ENCODE measurements at places on chromosomes 7 and 10.

DNA sequence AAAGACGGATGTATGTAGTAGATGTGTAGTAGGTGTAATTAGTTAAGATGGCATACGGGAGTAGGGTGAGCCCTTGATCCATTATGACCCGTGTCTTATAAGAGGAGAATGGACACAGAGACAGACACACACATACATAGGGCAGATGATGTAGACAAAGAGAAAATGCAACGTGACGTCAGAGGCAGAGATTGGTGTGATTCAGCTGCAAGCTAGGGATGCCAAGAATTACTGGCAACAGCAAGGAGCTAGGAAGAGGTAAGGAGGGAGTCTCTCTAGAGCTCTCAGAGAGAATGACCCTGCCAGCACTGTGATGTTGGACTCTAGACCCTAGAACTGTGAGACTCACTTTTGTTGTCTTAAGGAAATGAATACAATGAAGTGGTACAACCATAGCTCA lies 247.0 kb upstream of the HABP2 start:
- no peak for DNase-seq

DNA sequence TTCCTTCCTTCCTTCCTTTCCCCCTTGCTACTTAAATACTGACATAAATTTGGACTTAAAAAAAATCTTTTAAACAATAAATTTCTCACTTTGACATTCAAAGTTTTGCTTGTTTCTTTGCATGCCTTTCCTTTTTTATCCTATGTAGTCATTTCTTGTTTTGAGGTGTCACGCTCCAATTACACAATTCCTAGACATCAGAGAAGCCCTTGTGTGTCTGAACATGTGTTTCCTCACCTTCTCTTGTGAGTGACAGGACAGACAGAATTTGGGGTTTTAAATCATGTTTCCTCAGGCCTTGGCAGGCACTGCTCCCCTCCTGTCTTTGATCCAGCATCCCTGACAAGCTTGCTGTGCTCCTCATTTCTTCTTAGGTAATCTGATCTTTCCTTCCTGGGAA lies 91.3 kb downstream of the CYTH3 start:
- DNase-seq = no peak

- no peak for DNase-seq
These were observed 490.7 kb downstream of the TYW1 start for GRCh38 chr7:67487316-67487715.

DNA sequence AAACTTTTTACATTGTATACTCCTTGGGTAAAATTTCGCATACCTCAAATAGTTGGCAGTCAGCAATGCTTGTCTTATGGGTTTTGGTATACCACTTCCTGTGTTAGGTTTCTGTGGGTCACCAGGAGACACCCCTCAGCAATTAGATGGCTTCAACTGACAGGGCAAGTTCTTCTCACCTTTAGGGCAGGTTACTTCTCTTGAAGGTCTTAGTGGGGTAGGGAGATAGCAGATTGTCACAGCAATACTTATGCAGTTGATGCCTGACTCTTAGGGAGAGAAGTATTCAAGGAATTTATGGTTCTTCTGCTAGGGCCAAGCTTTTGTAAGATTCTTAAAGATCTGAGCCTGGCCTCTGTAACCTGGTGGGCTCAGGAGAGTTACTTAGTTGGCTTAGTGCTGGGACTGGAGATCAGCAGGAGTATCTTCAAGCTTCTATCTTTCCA lies 42.9 kb downstream of the MKLN1 start:
- peak; percentile 70 for DNase-seq

DNA sequence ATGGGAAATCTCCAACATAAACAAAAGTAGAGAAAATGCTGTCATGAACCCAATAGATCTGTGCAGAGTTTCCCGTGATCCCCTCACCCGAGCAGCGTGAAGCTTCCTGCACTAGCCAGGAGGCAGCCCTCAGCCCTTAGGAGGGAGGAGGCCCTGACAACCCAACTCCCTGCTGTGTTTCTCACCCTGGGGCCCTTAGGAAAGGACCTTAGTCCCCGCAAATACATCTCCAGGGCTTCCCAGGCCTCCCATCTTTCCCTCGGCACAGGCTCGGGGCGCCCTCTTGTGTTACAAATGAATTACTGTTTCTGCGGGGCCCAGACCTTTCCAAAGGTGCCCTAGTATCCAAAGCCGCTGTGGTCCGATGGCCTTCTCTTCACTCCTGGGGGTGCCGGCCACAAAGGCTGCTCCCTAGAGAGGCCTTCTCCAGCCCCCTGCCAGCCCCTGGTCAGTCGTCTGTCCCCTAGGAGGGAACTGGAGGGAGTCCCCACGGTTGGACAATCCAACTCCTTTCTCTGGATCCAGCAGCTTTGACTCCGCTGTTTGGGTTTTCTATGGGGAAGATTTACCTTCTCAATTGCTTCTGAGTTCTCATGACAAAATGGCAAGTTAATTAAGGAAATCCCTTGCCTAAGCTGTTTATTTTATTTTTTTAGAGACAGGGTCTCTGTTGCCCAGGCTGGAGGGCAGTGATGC lies 49.9 kb upstream of the SH2B2 start:
- DNase-seq = peak; percentile 64

GRCh38 chr10:23065181-23065948 lies 30.0 kb upstream of the MSRB2 start:
- no peak for DNase-seq

DNA sequence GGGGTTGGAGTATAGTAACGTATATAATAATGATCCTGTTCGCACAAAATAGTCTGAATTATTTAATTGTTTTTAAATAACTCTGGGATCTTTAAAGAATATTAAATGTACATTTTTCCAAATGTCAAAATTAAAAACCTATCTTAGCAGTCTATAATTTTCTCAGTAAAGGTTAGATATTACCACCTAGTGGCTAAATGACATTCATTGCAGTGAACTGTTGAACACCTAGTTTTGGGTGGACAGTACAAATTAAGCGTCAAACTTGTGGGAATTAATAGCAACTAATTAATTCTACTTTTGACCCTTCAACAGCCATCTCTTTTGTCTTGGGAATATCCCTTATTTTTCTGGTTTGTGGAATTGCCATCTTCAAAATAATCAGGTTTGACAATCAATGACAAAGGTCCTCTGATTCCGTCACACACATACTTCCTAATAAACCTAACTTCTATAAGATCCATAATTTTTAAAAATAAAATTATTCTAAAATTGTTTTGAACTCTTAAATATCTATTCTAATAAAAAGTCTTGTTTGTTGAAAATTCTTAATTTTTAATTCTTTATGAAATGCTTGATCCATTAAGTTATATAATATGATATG lies 165.7 kb downstream of the SEMA3D start:
- no peak for DNase-seq

DNA sequence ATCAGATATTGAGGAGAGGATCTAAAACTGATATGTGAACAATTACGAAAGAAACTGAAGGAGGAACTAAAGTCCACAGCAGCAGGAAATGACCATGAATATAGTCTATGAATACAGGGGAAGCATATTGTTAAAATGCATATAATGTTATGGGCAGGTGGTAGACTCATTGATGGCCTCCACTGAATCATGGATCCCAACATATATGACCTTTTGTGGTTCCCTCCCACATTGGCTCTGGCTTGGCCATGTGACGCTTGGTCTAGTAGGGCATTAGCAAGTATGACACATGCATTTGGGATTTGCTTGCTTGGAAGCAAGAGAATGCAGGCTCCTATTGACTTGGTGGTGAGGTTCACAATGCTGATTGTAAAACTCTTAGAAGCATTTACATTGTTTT lies 55.2 kb upstream of the RAB18 start:
- DNase-seq = no peak

DNA sequence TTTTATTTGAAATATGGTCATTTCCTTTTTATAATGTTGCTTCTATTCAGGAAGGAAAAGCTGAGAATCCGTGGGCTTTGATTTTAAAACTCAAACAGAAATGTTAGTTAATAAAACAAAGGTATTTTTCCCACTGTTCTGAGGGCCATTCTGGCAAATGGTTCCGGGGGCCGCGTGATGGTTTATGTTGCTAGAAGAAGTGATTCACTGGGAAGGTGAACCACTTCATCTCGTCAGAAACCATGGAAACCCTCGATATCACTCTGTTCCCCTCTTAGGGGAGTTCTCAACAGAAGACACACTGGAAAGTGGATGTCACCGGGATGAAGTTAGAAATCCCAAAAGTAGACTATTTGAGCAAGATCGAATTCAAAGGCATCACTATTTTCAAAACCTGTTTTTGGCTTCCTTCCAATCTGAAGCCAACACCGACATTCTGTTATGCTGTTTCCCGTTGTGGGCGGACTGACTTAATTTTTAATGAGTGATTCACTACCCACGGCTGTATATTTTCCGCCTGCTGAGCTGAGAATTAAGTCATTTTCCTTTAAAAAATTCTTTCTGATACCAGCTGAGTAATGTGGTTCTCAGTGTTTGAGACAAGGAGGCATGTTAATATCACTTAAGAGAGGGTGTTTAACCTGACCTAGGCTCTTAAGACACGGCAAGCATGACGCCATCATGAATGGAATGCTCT lies 84.1 kb downstream of the PTPRE start:
- peak; percentile 85 for DNase-seq

DNA sequence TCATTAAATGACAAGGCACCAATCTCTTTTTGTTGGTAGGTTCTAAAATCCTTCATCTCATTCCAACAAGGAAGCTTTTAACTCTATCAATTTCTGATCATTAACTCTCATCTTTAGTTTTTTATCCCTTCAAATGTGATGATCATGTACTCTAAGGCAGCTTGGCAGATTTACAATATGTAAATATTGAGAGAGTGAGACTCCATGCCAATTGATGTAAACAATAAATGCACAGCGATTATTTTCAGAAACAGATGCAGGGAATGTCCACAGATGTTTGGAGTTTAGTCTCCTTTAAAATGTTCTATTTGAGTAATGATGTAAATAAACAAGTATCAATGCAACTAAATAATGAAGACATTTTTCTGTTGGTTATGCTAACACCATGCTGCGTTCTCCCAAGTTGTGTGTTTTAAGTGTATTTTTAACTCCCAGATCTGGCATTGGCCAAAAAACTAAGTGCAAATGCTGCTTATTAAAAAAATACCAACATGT lies 213.8 kb downstream of the AHR start:
- DNase-seq = no peak

DNA sequence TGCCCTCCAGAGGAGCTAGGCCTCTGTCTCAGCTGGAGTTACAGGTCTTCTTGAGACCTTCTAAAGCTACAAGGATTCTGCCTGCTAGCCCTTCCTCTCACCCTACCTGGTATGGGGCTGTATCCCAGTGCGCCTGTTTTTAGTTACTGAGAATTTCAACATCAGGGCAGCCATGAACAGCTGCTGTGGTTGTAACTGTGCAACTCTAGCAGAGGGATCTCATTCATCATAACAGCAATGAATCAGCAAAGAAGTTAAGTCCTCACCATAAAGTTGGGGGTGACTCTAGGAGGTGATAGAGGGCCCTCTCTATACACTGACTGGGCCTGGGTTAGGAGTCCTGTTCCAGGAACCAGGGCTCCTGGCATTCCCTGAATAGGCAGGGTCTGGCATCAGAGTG lies 14.0 kb upstream of the CDH23 start:
- DNase-seq = no peak

GRCh38 chr10:59967079-59967478 lies 60.7 kb upstream of the CCDC6 start:
- no peak for DNase-seq

GRCh38 chr7:99121496-99122021 lies 22.3 kb downstream of the SMURF1 start:
- DNase-seq = no peak

DNA sequence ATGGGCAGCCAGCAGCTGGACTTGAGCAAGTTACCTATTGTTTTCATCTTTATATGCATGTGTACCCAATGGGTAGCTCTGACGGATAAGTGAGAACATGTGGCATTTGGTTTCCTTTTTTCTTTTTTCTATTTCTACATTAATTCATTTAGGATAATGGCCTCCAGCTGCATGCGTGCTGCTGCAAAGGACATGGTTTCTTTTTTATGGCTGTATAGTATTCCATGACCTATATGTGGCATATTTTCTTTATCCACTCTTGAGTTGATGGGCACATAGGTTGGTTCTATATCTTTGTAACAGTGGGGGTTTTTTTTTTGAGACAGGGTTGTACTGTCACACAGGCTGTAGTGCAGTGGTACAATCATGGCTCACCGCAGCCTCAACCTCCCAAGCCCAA lies 37.4 kb downstream of the ASZ1 start:
- DNase-seq = no peak

GRCh38 chr10:116026315-116026714 lies 246.7 kb downstream of the GFRA1 start:
- DNase-seq = no peak

DNA sequence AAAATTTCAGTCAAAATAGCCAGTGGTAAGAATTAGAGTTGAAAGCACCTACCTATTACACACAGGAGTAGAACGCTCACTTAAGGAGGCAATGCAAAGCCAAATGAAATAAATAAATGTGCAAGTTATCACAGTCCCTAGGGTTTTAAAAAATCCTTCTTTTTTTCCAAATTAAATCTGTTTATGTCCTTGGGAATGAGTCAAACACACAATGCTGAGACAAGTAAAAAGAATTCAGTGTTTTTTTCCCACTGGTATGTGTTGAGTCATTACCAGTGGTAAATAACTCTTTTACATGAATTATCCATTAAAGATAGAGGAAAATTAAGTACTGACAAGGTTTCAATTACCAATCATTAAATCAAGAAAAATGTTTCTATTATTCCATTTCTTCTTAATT lies 438.6 kb downstream of the TNS3 start:
- DNase-seq = no peak

GRCh38 chr7:10034843-10035556 lies 938.7 kb upstream of the PHF14 start:
- DNase-seq = peak; percentile 37

GRCh38 chr10:124092860-124093773 lies at the start of gene CHST15:
Gene CHST15 (minus strand): TSS chr10:124093598. CDS start chr10:124046212, 47,386 bp downstream.
- peak; percentile 4 for DNase-seq

- no peak for DNase-seq
These were observed 255.3 kb downstream of the INHBA start for GRCh38 chr7:41447450-41448042.

DNA sequence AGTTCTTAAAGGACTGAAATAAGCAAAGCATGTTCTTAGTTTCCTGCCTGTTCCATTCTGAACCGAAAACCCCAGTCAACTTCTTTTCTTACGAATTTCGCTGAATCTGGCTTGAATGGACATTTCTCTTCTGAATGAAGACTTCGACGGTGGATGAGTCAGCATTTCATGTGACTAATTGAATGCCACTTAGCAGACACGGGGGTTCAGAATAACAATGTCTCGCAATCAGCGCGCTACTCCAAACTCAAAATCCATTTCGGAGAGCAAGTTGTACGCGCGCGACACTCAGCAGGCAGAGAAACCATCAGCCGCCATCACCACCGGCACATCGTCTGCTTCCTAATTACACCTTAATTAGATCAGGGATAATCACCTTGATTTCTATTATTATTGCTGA lies 239.0 kb upstream of the KLF6 start:
- DNase-seq = no peak

DNA sequence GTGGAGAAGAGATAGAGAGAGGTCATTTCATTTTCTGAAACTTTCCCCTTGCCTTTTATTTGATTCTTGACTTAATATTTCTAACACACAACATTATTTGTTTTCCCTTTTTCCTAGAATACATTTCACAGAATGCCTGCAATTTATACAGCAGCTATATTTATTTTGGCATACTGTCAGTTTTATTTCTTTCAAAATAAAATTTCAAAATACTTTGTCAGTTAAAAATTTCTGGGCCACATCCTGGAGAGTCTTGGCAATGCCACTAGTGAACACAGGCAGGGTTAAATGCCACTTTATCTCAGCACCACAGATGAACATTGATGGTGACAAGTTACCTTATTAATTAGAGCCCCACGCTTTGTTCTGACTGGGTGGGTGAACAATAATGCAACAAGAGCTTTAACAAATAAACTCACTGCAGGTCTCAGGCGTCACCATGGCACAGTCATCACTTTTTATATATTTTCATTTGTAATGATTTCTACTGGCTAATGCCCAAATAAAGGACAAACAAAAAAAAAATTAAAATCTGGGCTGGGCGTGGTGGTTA lies 494.0 kb downstream of the KIF20B start:
- no peak for DNase-seq

All from activated CD4-positive, alpha-beta T cell treated with anti-CD3 and anti-CD28 coated beads, Interleukin-2, Interleukin-6, amounts not matched to agents 100 ng/mL and 50 ng/mL, durations not matched to agents 16 hours and 8 hours (primary cell).